CD4-positive, alpha-beta memory T cell (primary cell): ENCODE measurements at places on chromosomes 1 and 21. TPM values are rescaled to one million over a fixed set of nuclear protein-coding genes. Genes with fewer than 3 reads are reported as not detected.

Gene PIGC
- 48.9 TPM for total RNA-seq

GRCh38 chr1:33456502-33456886 is 16.0 kb upstream of the ZSCAN20 start:
- DNase-seq, result no peak

DNA sequence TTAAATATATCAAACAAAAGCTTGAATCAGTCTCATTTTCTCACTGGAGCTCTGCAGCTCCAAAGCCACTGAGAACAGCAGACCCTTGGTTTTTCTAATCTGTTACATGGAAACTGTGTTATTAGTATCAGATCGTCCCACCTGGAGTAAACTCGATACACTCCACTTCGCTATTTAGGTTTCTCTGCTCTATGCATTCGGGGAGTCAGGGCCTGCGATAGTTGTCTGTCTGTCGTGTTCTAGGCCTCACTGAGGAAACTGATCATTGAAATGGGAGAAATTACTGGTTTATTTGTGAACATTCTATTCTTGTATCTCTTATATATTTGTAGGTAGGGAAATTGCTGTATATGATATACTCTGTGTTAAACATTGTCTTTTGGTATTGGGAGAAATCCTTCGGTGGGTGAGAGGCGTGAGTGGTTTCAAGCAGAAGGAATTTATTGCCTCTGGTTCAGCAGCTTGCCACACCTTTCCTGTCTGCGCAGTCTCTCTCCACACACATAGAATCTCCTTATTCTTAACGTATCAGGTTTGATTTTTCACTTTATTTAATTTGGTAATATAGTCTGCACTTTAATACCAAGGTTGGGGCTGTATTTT is 8.5 kb downstream of the PRDM2 start:
- DNase-seq, result no peak

Gene AADACL3
- total RNA-seq, result not detected

GRCh38 chr1:157234705-157235273 is 96.6 kb upstream of the ETV3 start:
- DNase-seq, result no peak
